Tibial nerve (tissue), 4 donors: ENCODE measurements at places on chromosomes 7 and 10. TPM values are rescaled to one million over a fixed set of nuclear protein-coding genes. Genes with fewer than 3 reads are reported as not detected.

- DNase-seq, result no peak
- no peaks in the 10 kb centered on the region for H3K27me3 ChIP-seq
- no peak overlapping the region for H3K27ac ChIP-seq
- H3K4me1 ChIP-seq, result no peaks in the 10 kb centered on the region
- H3K36me3 ChIP-seq, result no peaks in the 10 kb centered on the region
Observed at GRCh38 chr7:9835199-9835598, 1138.5 kb upstream of the PHF14 start.

DNA sequence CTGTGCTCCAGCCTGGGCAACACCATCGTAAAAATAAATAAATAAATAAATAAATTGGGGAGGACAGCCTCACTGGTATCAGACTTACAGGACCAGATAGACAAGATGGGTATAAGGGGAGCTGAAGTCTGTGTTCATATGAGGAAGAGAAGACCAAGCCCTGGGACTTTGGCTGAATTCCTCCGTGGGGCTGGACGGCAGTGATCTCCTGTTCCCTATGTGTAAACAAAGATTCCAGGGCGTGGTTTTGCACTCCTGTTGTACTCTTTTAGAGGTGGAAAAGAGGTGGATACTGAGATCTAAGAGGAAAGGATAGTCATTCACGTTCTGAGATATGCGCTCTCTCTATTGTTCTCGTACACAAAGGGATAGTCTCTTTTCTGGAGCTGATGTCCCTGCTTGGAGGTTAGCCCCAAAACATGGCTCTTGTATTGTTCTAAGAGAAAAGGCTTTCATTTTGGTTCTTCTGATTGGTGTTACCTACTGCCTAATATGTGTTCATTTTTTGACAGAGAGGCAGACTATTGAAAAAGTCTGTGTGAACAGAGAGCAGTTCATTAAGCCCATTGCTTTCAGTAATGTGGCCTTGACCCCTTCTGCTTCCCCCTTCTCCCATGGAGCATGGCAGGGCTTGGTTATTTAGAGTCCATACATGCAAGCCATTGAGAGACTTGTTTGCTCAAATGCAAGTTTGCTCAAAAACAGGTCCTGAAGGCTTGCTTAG lies 12.3 kb downstream of the KCTD7 start:
- H3K4me1 ChIP-seq, result no peaks in the 10 kb centered on the region
- peaks cover 13% of the 10 kb centered on the region for H3K36me3 ChIP-seq
- H3K27me3 ChIP-seq, result no peaks in the 10 kb centered on the region
- DNase-seq, result no peak
- H3K27ac ChIP-seq, result no peak overlapping the region

DNA sequence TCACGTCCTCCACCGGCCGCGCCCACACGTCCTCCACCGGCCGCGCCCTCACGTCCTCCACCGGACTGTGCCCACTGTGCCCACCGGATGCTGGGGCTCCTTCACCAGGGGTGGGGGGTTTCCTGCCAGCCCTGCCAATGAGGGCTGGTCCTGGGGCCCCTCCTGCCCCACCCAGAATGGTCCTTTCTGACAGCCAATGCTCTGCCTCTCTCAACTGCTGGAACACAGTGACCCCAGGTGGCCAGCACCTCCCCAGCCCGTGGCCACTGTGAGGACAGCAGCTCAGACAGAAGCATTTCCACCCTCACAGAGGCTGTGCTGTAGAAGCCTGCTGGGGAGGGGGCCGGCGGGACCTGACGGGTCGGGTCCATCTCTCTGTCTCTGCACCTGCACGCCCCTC lies 90.1 kb upstream of the DNAAF5 start:
- no peak overlapping the region for H3K27ac ChIP-seq
- H3K4me3 ChIP-seq, result no peak overlapping the region
- H3K36me3 ChIP-seq, result no peaks in the 10 kb centered on the region
- no peak for DNase-seq
- H3K4me1 ChIP-seq, result no peaks in the 10 kb centered on the region

EVX1 gene
- total RNA-seq, result not detected

DNA sequence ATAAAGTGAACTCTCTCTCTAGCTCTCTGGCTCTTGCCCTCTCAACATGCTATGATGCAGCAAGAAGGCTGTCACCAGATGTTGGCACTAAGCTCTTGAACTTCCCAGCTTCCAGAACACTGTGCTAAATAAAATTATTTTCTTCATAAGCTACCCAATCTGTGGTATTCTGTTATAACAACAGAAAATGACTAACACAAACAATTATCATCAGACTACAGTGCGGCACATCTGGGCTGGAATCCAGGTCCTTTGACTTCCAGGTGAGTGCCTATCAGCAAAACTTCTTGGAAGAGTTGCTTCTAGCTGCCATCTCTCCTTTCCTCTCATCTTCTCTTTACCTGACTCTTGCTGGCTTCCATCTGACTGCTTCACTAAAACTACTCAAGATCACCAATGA lies 20.4 kb downstream of the HTR7 start:
- no peak for DNase-seq
- no peak overlapping the region for H3K4me3 ChIP-seq
- no peaks in the 10 kb centered on the region for H3K27me3 ChIP-seq

GRCh38 chr7:37311355-37311754 lies 137.3 kb downstream of the ELMO1 start:
- H3K4me3 ChIP-seq, result no peak overlapping the region
- DNase-seq, result no peak
- peak overlapping the region; percentile 71 for H3K27ac ChIP-seq
- H3K27me3 ChIP-seq, result no peaks in the 10 kb centered on the region
- no peaks in the 10 kb centered on the region for H3K36me3 ChIP-seq

SFTPA1 gene
- total RNA-seq, result not detected

DRGX gene
- total RNA-seq, result not detected

DNA sequence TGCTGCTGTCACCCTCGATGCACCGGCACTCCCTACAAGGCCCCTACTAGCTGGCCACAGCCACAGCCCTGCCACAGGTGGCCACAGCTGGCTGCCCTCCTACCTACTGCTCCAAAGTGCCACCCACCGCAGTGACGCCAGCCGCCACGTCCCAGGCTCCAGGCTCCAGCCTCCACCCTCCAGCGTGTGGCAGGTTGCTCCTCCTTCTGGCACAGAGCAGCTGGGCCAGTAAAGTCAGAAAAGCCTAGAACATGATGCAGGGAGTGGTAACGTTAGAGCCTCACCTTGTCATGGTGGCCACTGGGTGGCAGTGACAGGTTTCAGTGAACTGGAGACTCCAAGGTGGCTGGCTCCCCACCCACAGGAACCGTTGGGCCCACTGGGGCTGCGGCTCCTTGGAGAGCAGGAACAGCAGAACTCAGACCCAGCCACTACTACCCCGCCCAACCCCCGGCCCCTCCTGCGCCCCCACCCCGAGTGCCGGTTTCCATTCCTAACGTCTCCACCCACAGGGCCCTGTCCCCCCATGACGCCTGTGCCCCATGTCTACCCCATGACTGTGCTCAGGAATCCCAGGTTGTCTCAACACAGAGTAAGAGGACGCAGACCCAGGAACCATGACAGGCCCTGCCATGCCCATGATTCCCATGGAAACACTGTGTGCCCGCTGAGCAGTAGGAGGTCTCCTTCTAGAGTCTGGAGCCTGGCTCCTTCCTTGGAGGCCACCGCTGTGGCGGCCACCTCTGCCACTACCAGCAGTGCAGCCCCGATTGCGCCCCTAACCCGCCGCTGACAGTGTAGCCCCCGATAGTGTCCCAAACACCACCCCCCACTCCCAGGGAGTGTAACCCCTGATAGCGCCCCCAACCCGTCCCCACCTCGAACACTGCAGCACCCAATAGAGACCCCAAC lies 52.3 kb upstream of the ZNF33B start:
- no peaks in the 10 kb centered on the region for H3K4me1 ChIP-seq
- no peaks in the 10 kb centered on the region for H3K27me3 ChIP-seq
- H3K27ac ChIP-seq, result no peak overlapping the region
- no peak for DNase-seq
- H3K36me3 ChIP-seq, result no peaks in the 10 kb centered on the region
